ENCODE measurements at places on chromosomes 12 and 14.

GRCh38 chr14:63200035-63200740 lies 4.1 kb upstream of the RHOJ start:
- DNase-seq = no peak

DNA sequence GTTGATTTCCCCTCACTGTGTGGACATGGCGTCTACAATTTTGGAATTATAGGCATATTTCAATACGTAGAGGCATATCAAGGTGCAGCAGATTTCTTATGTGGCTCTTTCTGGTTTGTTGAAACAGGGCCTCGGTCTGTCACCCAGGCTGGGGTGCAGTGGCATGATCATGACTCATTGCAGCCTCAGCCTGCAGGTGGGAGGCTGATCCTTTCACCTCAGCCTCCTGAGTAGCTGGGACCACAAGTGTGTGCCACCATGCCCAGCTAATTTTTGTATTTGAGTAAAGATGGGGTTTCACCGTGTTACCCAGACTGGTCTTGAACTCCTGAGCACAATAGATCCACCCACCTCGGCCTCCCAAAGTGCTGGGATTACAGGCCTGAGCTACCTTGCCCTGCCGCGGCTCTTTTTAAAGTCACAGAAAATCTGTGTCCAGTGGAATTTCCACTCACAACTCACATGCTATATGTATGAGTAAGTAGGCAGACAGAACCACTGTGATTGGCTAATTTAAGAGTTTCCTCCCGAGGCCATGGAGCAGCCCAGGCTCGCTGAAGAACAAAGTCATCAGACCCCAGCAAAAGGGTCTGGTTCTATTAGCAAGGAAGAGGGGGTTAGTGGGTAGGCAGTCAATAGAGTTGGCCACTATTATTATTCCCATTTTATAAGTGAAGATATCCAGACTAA lies 9.1 kb downstream of the GNG2 start:
- peak; percentile 40 for DNase-seq

DNA sequence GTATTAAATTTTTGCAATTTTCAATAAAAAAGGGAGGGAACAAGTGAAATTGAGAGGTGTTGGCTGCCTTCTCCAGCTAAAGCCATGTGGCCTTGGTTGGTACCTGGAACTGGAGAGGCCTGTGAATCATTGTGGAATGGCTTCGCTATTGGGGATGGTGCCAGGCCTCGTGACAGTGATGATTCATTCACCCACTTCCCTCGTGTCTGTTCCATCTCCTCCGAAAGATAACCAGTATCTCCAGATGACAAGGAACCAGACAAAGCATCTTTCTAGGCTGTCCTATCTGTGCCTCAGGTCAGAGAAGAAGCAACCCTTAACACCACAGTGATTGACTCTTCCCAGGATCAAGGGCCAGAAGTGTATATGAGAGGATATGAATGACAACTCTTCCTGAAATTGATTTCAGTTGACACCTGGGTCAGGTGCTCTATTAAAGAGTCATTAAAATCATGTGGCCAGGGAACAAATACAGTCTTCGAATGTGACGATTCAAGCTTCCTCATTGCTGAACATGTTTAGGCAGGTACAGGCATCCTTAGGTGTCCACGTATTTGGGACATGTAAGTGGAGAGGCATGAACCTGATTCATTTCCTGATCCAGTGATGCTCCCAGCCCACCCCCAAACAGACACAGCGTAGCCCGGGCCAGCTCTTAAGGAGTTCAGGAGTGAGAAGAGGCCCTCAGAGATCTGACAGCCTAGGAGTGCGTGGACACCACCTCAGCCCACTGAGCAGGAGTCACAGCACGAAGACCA lies at the start of gene RNASE7:
RNASE7 (plus strand) TSS at position 687 of the 758 bp plus-strand sequence. CDS start 631 bp downstream, outside the sequence.
- DNase-seq = no peak

- DNase-seq = no peak
These were observed 85.2 kb downstream of the CAND1 start for GRCh38 chr12:67354322-67354721.

DNA sequence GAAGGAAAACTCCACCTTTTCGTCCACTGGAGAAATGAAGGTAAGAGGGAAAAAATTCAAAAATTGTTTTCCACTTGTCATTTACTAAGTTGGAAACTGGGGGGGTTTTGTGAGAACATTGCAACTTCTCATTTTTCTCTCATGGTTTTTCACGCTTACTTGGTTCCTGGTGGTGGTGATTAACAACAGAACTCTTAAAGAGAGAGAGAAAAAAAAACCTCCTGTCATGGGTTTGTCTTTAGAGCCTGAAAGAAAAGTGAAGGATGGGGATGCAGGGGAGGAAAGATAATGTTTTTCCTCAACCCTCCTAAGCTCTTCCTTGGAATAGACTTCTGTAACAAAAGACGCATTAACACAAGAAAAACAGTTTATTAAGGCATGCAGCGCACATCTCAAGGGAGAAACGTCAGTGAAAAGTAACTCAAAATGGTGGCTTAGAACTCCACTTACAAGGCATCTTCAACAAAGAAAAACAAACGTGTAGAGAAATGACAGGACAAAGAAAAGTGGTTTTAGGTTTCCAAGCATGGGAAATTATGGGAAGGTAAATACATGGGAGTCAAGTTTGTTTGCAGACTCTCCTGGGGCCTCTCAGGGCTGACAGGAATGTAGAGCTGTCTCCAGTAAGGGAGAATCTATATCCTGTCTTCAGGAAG lies 81.9 kb upstream of the ATF7IP start:
- no peak for DNase-seq

- no peak for DNase-seq
These were observed 404.4 kb downstream of the TRHDE start for GRCh38 chr12:72676556-72676955.

GRCh38 chr14:21203470-21204166 lies 47.8 kb upstream of the OR5AU1 start:
- no peak for DNase-seq

GRCh38 chr12:106717673-106718072 lies 56.8 kb upstream of the RIC8B start:
- DNase-seq = no peak

GRCh38 chr14:32382704-32383103 lies 53.6 kb downstream of the AKAP6 start:
- DNase-seq = no peak

GRCh38 chr14:32073537-32074189 lies 3.4 kb upstream of the ARHGAP5 start:
- DNase-seq = peak; percentile 8

All from T-helper 17 cell (primary cell).